Stimulated activated CD4-positive, alpha-beta T cell treated with anti-CD3 and anti-CD28 coated beads, Interleukin-4, amount 100 ng/mL, for 24 hours (primary cell): ENCODE measurements at places on chromosomes 2 and 18.

- DNase-seq, result no peak
Measured at GRCh38 chr2:237309416-237309815, 104.5 kb downstream of the COL6A3 start.

- DNase-seq, result no peak
Measured at GRCh38 chr18:76436342-76436741, 58.7 kb downstream of the ZNF516 start.

GRCh38 chr18:2914881-2915240 is 68.1 kb downstream of the EMILIN2 start:
- no peak for DNase-seq

DNA sequence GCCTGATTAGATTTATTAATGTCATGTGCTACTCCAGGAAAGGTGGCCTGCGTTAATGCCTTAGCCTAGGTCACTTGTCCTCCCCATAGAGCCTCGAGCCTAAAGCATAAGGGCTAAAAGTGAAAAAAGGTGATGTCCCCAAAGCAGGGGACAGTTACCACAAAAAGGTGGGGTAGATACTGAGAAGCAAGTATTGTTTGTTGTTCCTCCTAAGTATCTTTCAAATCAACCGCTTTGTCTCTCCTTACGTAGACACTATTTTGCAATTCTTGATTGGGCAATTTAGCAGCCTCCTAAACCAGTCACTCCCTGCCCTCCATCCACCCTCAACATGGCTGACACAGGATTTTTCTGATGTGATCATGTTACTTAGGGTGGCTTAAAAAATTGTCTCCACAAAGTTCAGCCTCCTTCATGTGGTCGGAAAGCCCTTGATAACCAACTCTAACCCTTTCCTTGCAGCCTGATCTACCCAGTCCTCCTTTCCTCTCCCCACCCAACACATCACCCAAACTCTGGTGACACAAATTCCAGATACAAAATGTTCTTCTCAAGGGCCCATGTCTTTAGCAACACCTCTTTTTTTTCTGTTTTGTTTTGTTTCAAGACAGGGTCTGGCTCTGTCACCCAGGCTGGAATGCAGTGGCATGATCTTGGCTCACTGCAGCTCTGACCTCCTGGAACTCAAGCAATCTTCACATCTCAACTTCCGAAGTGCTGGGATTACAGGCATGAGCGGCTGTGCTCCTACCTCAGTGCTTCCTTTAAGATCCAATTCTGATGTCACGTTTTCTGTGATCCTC is 6.9 kb downstream of the INHA start:
- DNase-seq, result no peak

- no peak for DNase-seq
Measured at GRCh38 chr2:132477962-132478361, 61.4 kb downstream of the GPR39 start.
